ENCODE measurements at places on chromosomes 5 and 9.

- DNase-seq: no peak
Measured at GRCh38 chr9:115462623-115463022, 344.7 kb upstream of the TNC start.

DNA sequence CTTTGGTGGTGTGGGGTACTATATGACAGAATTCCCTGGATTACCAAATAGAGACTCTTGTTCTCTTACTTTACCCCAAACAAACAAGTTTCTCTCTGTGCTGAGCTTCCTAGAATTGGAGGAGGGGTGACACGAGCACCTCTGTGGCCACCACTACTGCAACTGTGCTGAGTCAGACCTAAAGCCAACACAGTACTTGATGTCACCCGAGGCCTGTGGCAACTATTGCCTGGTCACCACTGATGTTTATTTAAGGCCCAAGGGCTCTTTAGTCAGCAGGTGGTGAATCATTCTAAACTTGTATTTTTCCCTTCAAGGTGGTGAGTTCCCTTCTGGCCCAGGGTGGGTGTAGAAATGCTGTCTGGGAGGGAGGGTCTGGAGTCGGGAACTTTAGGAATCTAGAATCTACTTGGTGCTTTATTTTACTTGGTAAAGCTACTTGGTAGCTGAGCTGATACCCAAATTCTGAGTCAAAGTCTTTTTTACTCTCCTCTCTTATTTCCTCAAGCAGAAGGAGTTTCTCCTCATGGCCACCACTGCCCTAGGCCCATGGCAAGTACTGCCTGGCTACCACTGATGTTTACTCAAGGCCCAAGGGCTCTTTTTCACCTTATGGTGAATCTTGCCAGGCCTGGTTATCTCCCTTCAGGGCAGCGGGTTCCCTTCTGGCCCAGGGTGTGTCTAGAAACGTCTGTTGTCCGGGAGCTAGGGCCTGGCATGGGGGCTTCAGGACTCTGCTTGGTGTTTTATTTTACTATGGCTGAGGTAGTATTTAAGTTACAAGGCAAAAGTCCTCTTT, 9.8 kb downstream of the LURAP1L start:
- DNase-seq: no peak

DNA sequence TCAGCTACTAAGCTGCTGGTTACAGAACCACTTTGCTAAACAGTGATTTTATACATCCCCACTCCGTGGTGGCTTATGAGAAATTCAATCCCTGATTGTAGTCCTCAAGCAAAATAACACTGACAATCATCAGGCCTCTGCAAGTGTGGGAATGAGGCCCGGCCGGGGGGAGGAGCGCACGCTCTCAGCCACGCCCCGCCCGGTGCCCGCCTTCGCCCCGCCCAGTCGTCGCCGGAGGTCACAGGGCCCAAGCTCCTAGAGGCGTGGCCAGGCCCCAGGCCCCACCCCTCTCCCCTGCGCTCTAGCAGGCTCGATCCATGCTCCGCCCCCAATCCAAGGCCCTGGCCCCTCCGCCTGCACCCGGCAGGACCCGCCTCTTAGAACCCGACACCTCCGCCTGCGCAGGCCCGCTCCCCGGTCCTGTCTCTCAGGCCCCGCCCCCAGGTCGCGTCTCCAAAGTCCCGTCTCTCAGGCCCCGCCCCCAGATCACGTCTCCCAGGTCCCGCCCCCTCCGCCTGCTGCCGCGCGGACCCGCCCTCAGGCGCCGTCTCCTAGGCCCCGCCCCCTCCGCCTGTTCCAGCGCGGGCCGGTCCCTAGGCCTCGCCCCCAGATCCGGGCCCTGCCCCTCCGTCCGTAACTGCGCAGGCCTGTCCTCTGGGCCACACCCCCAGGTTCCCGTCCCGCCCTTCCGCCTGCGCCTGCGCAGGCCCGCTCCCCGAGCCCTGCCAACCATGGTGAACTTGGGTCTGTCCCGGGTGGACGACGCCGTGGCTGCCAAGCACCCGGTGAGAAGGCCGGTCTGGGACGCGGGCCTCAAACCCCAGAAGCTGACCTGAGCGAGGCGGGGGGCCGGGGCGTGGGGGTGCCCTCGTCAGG, at the start of gene TMEM141:
TMEM141 (plus strand) TSS at position 705 of the 876 bp plus-strand sequence; CDS start at position 732, 27 bp downstream.
- DNase-seq: peak; percentile 99

DNA sequence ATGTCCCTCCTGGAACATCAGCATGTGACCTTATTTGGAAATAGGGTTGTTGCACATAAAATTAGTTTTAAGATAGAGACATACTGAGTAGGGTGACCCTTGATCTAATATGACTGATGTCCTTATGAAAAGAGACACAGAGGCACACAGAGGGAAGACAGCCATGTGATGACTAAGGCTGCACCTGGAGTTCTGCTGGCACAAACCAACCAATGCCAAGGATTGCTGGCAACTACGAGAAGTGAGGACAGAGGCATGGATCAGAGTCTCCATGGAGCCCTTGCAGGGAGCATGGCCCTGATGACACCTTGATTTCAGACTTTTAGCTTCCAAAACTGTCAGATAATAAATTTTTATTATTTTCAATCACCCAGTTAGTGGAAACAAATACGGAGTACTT, 101.9 kb downstream of the FBXL7 start:
- no peak for DNase-seq

- DNase-seq: peak; percentile 10
Measured at GRCh38 chr9:31916591-31917241, 467.7 kb upstream of the ACO1 start.
